ENCODE measurements at places on chromosomes 2 and 18.

DNA sequence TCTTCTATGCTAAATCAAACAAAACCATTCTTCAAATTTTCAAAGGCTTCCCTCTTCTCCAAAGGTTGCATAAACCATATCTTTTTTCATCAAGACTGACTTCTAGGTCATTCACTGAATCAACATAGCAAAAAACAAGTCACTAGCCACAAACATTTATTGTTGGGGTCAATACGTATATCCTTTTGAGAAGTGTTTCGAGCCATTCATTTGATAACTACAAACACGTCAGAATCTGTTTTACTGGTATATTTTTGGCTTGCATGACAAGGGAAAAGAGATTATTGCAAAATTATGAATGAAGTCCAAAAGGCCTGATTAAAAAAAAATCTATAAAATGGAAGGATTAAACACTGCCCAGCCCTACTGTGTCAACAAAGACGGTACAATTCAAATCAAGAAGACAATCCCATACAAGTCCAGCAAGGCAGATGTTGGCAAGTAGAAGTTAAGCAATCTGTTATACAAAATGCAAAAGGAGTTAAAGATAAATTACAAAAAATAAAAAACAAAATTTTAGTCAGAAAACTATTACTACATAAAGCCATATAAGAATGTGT, 222.4 kb downstream of the SRBD1 start:
- no peak for DNase-seq

DNA sequence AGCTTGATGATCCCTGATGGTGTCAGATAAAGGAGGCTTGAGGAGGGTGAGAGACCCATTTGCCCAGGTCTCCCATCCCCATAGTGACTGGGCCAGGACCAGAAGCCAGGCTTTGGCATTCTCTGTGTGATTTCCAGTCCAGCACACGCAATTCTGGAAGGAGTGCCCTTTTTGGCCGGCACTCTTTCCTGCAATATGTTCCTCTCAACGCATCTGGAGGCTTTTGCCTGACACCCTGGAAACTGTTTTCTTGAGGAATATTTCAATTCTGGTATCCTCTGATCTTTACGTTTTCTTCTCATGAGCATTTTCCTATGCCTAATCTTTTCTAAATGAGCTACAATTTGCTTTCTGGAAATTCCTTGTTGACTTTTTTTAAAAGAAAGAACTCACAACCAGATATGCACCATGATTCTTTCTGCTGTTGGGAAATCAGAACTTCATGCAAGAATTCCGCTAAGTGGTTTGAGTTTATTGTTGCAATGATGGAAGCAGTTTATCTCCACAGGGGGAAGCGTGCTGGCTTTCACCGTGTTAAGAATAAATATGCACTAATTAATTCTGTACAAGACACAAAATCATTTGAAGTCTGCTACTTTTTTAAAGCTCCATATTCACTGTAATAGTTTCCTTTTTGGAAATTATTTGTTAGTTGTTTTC, 143.7 kb downstream of the NAPG start:
- no peak for DNase-seq

- no peak for DNase-seq
Measured at GRCh38 chr2:74146929-74147726, 584 bp downstream of the BOLA3 start.

DNA sequence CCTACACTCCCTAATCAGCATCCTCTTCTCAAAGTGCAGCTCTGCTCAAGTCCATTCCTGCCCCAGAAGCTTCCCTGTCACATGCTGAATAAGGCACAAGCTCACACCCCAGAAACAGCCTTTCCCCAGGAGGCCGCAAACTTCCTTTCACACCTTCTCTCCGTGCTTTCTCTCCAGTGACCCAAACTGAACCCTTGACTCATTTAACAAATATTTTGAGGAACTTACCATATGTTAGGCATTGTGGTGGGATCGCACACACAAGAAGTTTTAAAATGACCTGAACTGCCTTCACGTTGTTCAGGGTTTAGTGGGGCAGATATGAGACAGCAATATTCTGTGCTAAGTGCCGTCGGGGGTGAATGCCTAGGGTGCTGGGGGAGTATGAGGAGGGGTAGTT, 161.3 kb downstream of the INSIG2 start:
- DNase-seq = no peak

GRCh38 chr2:74546004-74546403, 7.7 kb downstream of the LOXL3 start:
- DNase-seq = no peak

- DNase-seq = no peak
Measured at GRCh38 chr2:234932591-234933168, 19.1 kb upstream of the SH3BP4 start.

GRCh38 chr2:15043336-15044058, 411.0 kb downstream of the LRATD1 start:
- no peak for DNase-seq

- no peak for DNase-seq
Measured at GRCh38 chr2:1988049-1988448, 243.7 kb upstream of the PXDN start.

GRCh38 chr18:35071819-35072247, 30.6 kb downstream of the MAPRE2 start:
- no peak for DNase-seq

- no peak for DNase-seq
Measured at GRCh38 chr2:190379249-190379964, 28.7 kb upstream of the MFSD6 start.

DNA sequence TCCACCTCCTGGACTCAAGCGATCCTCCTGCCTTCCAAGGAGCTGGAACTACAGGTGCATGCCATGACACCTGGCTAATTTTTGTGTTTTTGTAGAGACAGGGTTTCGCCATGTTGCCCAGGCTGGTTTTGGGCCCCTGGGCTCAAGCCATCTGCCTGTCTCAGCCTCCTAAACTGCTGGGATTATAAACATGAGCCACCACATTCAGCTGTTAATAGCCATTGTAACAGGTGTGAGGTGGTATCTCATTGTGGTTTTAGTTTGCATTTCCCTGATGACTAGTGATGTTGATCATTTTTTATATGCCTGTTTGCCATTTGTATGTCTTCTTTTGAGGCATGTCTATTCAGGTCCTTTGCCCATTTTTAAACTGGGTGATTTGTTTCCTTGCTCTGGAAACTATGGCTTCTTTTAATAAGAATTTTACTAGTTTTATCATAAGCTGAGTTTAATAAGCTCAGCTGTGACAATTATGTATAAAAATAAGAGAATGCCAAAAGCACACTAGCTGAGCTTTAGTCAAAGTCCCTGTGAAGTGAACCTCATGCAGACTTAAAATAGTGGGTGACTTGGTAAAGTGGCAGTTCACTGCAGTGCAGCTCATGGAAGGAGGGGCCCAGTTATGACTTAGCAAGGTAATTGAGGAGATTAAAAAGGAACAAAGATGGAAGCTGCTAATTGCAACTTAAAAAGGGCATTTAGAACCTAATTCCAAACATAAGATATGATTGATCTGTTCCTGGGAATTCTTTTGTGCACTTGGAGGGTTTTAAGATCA, 465.1 kb downstream of the TGIF1 start:
- no peak for DNase-seq

DNA sequence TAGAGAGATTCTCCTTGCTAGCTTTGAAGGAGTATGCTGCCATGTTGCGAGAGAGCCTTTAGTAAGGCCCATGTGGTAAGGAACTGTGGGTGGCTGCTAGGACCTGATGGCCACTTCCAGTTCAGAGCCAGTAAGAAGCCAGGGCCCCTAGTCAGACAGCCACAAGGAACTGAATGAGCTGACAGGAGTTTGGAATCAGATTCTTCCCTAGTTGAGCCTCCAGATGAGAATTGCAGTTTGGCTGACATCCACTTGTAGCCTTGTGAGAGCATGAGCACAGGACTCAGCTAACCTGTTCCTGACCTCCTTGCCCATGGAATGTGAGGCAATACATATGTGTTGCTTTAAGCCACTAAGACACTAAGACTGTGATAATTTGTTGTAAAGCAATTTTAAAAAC, 1.2 kb upstream of the WDR7 start:
- no peak for DNase-seq

DNA sequence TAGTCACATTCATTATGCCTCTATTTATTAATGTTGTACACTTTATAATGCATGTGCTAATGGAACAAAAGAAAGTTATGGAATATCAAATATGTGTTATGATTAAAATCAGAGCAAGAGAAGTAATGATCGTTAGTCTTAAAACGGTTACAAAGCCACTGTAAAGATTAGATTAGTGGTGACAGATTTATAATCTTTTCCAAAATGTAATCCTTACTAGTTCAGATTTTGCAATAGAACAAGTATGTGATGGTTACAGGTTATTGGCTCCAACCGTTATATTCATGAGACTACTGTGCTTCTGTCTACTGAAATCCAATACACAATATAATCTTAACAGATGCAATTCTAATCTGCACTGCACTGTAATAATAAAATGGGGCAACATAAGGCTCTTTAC, 180.6 kb downstream of the ZNF521 start:
- DNase-seq = no peak

DNA sequence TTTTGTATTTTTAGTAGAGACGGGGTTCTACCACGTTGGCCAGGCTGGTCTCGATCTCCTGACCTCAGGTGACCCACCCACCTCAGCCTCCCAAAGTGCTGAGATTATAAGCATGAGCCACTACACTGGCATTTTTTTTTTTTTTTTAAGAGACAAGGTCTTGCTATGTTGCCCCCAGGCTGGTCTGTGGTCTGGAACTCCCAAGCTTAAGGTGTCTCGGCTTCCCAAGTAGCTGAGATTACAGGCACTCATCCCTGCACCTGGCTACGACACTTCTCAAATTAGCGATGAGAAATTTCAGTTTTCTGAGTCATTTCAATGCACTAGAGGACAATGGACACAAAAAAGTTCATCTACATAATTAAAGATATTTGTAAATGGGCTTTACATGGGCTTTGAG, 36.6 kb upstream of the TCF7L1 start:
- no peak for DNase-seq

GRCh38 chr2:58268685-58269084, 27.6 kb upstream of the FANCL start:
- no peak for DNase-seq

GRCh38 chr2:21763501-21763900, 639.7 kb downstream of the TDRD15 start:
- no peak for DNase-seq

DNA sequence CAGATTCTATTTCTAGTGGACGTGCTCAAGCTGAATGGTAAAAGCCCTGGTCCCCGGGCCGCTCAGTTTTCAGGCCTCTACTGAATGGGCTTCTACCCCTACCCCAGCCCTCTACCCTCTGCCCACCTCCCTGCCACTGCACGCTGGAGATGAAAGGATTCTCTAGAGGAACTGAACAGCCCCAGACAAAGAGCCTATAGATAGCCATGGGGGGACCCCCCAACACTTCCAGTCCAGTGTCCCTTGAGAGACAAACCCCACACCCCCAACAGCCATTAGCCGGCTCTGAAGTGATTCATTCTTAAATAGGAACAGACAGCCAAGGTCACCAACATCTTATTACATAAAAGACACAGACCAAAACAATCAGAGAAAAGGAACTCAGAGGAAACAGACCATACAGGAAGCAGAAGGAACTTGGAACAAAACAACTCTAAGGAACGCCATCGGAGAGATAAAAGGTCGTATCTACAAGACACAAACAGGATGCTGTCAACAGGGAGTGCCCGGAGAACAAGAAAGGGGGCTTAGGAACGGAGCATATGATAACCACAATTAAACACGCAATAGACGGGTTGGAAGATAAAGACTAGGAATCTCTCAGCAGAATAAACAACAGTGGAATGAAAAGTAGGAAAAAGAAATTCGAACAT, 23.5 kb downstream of the TMEM37 start:
- no peak for DNase-seq

DNA sequence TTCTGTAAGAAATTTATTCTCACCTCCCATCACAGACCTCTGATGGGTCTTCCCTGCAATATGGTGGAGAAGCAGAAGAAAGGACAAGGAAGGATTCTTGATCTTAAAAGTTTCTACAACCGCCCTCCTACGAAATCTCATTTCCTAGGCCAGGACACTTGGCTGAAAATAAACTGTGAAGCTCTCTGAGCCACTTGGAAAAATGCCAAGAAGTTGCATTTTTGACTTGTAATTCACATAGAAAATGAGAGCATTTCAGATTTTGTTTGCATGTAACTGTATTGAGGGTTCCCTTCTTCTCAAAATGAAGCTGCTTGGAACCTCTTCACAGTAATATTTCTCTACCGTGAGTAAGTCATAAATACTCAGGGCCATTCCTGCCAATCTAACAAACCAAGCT, 458.3 kb upstream of the SLC14A2 start:
- no peak for DNase-seq

DNA sequence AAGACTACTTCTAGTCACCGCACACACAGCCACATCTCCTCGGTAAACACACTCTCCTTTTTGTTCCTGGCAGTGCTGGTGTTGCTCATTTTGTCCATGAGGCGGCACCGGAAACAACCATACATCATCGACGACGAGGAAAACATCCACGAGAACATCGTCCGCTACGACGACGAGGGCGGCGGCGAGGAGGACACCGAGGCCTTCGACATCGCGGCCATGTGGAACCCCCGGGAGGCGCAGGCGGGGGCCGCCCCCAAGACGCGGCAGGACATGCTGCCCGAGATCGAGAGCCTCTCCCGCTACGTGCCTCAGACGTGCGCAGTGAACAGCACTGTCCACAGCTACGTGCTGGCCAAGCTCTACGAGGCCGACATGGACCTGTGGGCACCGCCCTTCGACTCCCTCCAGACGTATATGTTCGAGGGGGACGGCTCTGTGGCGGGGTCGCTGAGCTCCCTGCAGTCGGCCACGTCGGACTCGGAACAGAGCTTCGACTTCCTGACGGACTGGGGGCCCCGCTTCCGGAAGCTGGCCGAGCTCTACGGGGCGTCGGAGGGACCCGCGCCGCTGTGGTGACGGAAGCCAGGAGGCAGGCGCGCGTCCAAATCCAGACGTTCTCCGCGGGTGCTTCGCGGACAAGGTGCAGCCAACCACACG, 221.0 kb downstream of the CDH20 start:
- DNase-seq = no peak

DNA sequence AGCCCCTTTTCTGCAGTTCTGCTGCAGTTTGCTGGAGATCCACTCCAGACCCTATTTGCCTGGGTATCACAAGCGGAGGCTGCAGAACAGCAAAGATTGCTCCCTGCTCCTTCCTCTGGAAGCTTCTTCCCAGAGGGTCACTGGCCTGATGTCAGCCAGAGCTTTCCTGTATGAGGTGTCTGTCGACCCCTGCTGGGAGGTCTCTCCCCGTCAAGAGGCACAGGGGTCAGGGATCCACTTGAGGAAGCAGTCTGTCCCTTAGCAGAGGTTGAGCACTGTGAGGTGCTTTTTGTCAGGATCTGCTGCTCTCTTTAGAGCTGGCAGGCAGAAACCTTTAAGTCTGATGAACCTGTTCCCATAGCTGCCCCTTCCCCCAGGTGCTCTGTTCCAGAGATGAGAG, 42.0 kb upstream of the MYL1 start:
- DNase-seq = no peak

- no peak for DNase-seq
Measured at GRCh38 chr2:133411857-133412256, 156.4 kb downstream of the NCKAP5 start.
